ENCODE measurements at places on chromosomes 5 and 9. TPM values are rescaled to one million over a fixed set of nuclear protein-coding genes. Genes with fewer than 3 reads are reported as not detected.

- no peak overlapping the region for H3K4me3 ChIP-seq
- H3K27me3 ChIP-seq, result no peaks in the 10 kb centered on the region
- no peak overlapping the region for H3K27ac ChIP-seq
- no peak for DNase-seq
- no peaks in the 10 kb centered on the region for H3K4me1 ChIP-seq
Observed at GRCh38 chr9:81621118-81621517, 68.2 kb downstream of the TLE1 start.

DNA sequence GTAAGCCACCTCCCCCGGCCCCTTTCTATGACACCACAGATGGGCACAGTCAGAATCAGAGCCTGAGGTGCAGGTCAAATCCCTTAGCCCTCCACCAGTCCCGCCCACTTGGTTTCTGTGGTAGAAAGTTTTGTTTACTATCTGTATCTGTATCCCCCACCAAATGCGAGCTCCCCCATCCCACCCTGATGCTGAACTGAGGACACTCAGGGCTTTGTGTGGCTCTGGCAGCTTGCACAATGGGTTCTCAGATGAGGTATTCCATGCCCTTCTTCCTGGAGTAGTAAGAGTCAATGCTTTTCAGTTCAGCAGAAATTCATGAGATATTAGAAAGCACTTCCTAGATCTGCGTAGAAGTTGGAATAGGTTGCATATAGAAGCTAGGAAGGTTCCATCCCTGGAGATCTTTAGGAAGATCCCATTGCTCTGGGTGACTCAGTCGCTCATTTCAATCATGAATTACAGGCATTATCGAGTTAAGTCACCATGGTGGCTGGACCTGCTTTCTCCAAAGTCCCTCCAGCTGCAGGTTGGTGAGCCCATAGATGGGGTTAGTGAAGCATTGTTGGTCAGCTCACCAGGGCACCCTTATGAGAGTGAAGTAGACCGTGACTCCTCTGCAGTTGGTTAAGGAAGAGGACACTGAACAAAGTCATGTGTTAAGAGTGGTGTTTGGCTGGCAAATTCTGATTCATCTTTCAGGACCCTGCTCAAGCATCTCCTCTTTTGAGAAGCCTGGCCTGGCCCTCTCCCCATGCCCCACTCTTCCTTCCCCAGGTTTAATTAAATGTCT lies 10.6 kb upstream of the KCNIP1 start:
- no peaks in the 10 kb centered on the region for H3K4me1 ChIP-seq
- no peaks in the 10 kb centered on the region for H3K36me3 ChIP-seq
- no peak overlapping the region for H3K4me3 ChIP-seq
- no peak for DNase-seq
- no peak overlapping the region for H3K27ac ChIP-seq

GRCh38 chr9:110802416-110803035 lies 133.9 kb downstream of the MUSK start:
- no peaks in the 10 kb centered on the region for H3K4me1 ChIP-seq
- H3K4me3 ChIP-seq, result no peak overlapping the region
- no peak for DNase-seq
- H3K27ac ChIP-seq, result no peak overlapping the region
- H3K27me3 ChIP-seq, result no peaks in the 10 kb centered on the region
- H3K36me3 ChIP-seq, result no peaks in the 10 kb centered on the region

Gene CDKN2B-AS1
- not detected for total RNA-seq

Measured in Panc1 (cell line).